ENCODE measurements at places on chromosomes 2 and 18. TPM values are rescaled to one million over a fixed set of nuclear protein-coding genes. Genes with fewer than 3 reads are reported as not detected.

The NDUFB3 gene
- total RNA-seq, result 37.1 TPM

The YES1 gene
- 143 TPM for total RNA-seq

The MPP4 gene
- not detected for total RNA-seq

The SETBP1 gene
- 86.5 TPM for total RNA-seq

The ANKRD36C gene
- 20.3 TPM for total RNA-seq

The POMC gene
- total RNA-seq, result 8.7 TPM

The RNMT gene
- 18.8 TPM for total RNA-seq

The SERPINB5 gene
- not detected for total RNA-seq

The THSD7B gene
- under 0.01 TPM for total RNA-seq

The PLA2R1 gene
- total RNA-seq, result 4.7 TPM

The UBXN4 gene
- 45.5 TPM for total RNA-seq

The ARL6IP6 gene
- total RNA-seq, result 16.6 TPM

The ZSWIM2 gene
- not detected for total RNA-seq

The MSTN gene
- total RNA-seq, result 0.23 TPM
